ENCODE measurements at places on chromosomes 5 and 9. TPM values are rescaled to one million over a fixed set of nuclear protein-coding genes. Genes with fewer than 3 reads are reported as not detected.

The ANXA2R gene
- 4.8 TPM for total RNA-seq

The PCDHGA8 gene
- total RNA-seq = 1.2 TPM

The PCA3 gene
- total RNA-seq = not detected

The FBP2 gene
- not detected for total RNA-seq

- no peaks in the 10 kb centered on the region for H3K27me3 ChIP-seq
- H3K4me1 ChIP-seq = peaks cover 49% of the 10 kb centered on the region
- peak; percentile 75 for DNase-seq
- no peaks in the 10 kb centered on the region for H3K36me3 ChIP-seq
- H3K4me3 ChIP-seq = no peak overlapping the region
These were observed 56.5 kb downstream of the SIL1 start for GRCh38 chr5:139141446-139142204.

GRCh38 chr5:133824661-133825254 is 143.7 kb downstream of the C5orf15 start:
- DNase-seq = no peak
- no peaks in the 10 kb centered on the region for H3K36me3 ChIP-seq
- H3K27me3 ChIP-seq = no peaks in the 10 kb centered on the region
- no peak overlapping the region for H3K27ac ChIP-seq

DNA sequence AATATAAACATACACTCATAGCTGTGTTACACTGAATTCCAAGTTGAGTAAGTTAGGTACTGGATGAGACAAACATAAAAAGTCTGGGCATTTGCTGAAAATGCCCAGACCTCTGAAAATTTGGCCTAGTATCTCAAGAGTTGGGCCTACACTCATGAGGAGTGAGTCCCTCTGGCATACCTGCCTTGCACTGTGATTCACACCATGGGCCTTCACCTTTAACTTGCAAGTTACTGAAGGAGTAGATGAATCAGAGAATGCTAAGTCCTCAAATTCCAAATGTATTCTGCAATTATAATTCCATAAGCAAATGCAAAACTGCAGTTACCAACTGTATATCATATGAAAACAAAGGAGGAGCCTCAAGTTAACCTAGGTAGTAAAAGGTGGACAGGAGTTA is 32.3 kb upstream of the C9orf40 start:
- no peaks in the 10 kb centered on the region for H3K27me3 ChIP-seq
- DNase-seq = no peak
- H3K4me1 ChIP-seq = no peaks in the 10 kb centered on the region
- H3K36me3 ChIP-seq = peaks cover 3% of the 10 kb centered on the region
- H3K27ac ChIP-seq = no peak overlapping the region

DNA sequence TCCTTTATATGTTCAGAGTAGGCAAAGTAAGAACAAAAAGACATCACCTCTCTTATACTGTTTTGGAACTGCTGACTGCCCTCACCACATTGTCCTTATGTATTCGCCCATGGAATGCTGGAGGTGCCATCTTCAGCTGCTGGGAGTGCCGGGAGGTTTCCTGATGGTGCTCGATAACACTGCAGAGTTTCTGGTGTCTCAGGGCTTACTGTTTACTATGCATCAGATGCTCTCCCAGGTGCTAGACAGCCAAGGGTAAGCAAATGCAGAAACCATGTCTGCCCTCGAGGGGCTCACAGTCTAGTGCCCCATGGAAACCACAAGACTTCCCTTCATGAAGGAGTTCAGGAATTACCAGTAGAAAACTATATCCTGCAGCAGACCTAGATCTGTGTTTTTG is 70.1 kb upstream of the SMIM23 start:
- no peak for DNase-seq
- H3K4me1 ChIP-seq = no peaks in the 10 kb centered on the region
- H3K36me3 ChIP-seq = no peaks in the 10 kb centered on the region
- H3K27me3 ChIP-seq = no peaks in the 10 kb centered on the region
- no peak overlapping the region for H3K4me3 ChIP-seq
- no peak overlapping the region for H3K27ac ChIP-seq

- H3K4me1 ChIP-seq = peaks cover 93% of the 10 kb centered on the region
- H3K27me3 ChIP-seq = no peaks in the 10 kb centered on the region
- no peak for DNase-seq
- no peak overlapping the region for H3K4me3 ChIP-seq
- H3K36me3 ChIP-seq = peaks cover 4% of the 10 kb centered on the region
- H3K27ac ChIP-seq = peak overlapping the region; percentile 59
These were observed 48.5 kb downstream of the SLC22A5 start for GRCh38 chr5:132417889-132418485.

DNA sequence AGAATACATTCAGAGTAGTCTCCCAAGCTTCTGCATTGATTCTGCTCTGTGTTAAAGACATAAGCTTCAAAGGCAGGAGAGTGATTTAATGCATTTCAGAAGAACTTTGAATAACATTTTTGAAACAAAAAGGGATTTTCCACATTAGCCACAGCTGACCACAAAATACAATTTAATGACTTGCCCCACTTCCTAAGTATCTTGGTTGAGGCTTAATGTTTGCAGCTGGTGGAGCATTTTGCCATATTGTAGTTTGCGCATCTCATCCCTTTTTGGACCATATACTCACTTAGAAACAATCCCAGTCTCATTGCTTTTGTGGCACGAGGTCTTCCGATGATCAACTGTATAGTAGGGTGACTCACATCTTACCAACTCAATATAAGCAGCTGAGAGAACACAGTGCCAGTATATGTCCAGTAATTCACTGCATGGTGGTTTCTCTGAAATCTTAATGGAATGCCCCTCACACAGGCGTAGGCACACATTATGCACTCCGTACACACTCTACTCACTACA is 455.8 kb upstream of the PTGER4 start:
- no peak overlapping the region for H3K27ac ChIP-seq
- H3K4me3 ChIP-seq = no peak overlapping the region
- no peaks in the 10 kb centered on the region for H3K27me3 ChIP-seq

- no peak overlapping the region for H3K27ac ChIP-seq
- no peaks in the 10 kb centered on the region for H3K36me3 ChIP-seq
- no peak for DNase-seq
- no peaks in the 10 kb centered on the region for H3K27me3 ChIP-seq
- H3K4me3 ChIP-seq = no peak overlapping the region
- H3K4me1 ChIP-seq = no peaks in the 10 kb centered on the region
These were observed 40.0 kb upstream of the MYO10 start for GRCh38 chr5:16975950-16976624.

DNA sequence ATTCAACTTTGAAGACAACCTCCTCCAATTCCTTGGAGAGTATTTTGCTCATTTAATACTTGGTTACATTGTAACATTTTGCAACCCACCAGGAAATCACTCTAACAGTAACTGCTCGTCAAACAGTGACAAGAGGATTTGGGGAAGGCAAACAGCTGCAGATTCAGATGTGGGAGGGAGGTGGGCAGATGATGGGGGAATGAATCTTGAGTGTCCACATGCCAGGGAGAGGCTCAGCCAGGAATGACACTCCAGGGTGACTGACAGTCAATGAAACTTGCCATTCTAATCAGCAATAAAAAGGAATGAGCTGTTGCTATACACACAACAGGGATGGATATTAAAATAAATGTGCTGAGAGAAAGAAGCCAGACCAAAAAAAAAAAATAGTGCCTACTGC is 97.7 kb upstream of the ANKRD55 start:
- DNase-seq = no peak
- H3K4me3 ChIP-seq = no peak overlapping the region
- no peaks in the 10 kb centered on the region for H3K4me1 ChIP-seq
- no peaks in the 10 kb centered on the region for H3K36me3 ChIP-seq
- H3K27me3 ChIP-seq = no peaks in the 10 kb centered on the region
- H3K27ac ChIP-seq = no peak overlapping the region

- H3K27me3 ChIP-seq = no peaks in the 10 kb centered on the region
- no peaks in the 10 kb centered on the region for H3K4me1 ChIP-seq
- DNase-seq = no peak
- H3K27ac ChIP-seq = no peak overlapping the region
- H3K4me3 ChIP-seq = no peak overlapping the region
These were observed 178.7 kb downstream of the SPATA31D1 start for GRCh38 chr9:82167296-82167695.

Measured in upper lobe of right lung (tissue), 1 donor.